Activated naive CD8-positive, alpha-beta T cell treated with anti-CD3 and anti-CD28 coated beads, Interleukin-2, amount 50 U/mL, for 24 hours (primary cell): ENCODE measurements at places on chromosomes 11 and 22.

DNA sequence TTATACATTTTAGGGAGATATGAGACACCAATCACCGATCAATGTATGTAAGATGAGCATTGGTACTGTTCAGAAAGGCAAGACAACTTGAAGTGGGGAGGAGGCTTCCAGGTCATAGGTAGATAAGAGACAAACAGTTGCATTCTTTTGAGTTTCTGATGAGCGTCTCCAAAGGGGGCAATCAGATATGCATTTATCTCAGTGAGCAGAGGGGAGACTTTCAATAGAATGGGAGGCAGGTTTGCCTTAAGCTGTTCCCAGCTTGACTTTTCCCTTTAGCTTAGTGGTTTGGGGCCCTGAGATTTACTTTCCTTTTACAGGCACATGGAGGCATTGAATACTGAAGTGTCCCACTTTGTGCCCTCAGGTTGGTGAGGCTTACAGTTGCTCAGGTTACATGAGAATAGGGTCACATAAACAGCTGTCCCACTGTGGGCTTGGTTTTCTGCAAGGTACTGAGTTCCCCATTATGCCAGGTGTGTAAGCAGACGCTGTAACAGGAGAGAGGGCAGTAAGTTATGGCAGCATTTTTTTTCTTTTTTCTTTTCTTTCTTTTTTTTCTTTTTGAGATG is 129.8 kb upstream of the SERPIND1 start:
- no peak for DNase-seq
- no peaks in the 10 kb centered on the region for H3K27me3 ChIP-seq
- H3K4me3 ChIP-seq = no peak overlapping the region
- H3K36me3 ChIP-seq = no peaks in the 10 kb centered on the region
- H3K4me1 ChIP-seq = no peaks in the 10 kb centered on the region
- H3K27ac ChIP-seq = no peak overlapping the region

DNA sequence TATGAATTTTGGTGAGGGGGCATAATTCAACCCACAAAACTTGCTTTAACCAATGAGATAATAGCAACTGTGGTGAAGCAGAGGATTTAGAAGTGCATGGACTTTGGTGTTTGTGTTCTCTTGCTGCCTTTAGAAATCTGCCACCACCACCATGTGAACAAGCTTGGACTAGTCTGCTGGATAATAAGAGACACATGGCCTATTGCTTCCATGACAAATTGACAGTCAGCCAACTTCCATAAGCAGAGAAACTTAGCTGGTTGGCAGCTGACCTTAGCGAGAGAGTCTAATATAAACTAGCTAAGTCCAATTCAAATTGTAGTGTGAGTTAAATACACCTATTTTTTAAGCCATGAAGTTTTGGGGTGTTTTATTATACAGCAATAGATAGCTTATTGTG is 482.1 kb upstream of the ANO5 start:
- no peak overlapping the region for H3K4me3 ChIP-seq
- no peak overlapping the region for H3K27ac ChIP-seq
- H3K27me3 ChIP-seq = no peaks in the 10 kb centered on the region
- DNase-seq = no peak
- H3K4me1 ChIP-seq = no peaks in the 10 kb centered on the region
- no peaks in the 10 kb centered on the region for H3K36me3 ChIP-seq

DNA sequence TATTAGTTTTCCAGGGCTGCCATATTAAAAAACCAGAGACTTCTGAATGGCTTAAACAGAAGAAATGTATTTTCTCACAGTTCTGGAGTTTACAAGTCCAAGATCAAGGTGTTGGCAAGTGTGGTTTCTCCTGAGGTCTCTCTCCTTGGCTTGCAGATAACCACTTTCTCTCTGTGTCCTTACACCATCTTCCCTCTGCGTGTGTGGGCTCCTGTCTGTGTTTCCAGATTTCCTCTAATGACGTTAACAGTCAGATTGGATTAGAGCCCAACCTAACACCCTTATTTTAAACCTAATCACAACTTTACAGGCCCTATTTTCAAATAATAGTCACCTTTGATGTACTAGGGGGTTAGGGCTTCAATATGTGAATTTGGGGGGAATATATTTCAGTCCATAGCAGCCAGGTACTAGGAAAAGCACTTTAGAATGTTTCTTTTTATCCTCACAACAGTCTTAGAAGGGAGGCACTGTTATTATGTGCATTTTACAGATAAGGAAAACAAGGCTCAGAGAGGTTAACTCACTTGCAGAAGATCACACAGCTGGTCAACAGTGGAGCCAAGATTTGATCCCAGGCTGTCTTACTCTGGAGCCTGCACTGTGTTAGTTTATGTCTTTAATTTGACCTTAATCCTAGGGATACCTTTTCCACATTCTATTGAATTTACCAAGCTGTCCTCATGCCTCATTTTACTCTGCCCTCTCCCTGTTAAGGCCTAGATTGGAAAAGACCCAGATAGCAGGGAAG is 116.4 kb upstream of the CRYBB3 start:
- H3K36me3 ChIP-seq = no peaks in the 10 kb centered on the region
- H3K4me1 ChIP-seq = peaks cover 58% of the 10 kb centered on the region
- no peak overlapping the region for H3K4me3 ChIP-seq
- H3K27ac ChIP-seq = no peak overlapping the region
- H3K27me3 ChIP-seq = no peaks in the 10 kb centered on the region

DNA sequence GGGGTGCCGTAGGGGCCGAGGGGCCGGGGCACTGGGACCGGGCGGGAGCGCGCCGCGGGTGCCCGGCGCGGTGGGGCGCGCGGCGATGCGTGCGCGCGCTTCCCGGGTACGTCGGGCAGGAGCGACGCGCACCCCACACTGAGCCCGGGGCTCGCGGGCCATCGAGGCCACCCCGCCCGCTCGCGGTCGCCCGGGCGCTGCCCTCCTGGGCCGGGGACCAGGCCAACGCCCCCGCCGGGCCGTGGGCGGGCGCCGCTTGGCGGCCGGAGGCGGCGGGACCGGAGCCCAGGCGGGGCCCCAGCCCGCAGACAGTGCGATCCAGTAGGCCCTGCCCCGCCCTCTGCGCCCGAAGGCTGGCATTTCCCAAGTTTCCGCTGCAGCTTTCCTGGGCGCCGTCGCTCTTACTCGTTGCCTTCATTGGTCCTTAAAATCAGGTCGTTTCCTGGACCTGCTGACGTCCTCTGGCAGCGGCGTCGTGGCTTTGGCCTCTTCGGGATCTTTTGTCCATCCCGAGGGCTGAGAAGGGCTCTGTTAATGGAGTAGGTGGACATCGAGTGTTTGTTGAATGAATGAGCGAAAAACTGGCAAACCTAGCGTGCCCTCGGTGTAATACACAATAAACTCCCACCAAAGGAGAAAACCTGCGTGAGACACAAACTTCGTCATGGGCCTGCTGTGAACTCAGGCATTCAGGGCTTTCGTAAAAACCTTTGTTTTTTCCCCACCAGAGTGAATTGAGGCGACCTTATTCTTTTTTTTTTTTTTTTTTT is 638 bp downstream of the PARVA start:
- no peaks in the 10 kb centered on the region for H3K36me3 ChIP-seq
- peak overlapping the region; percentile 59 for H3K4me3 ChIP-seq
- no peak overlapping the region for H3K27ac ChIP-seq
- no peak for DNase-seq
- peaks cover 28% of the 10 kb centered on the region for H3K27me3 ChIP-seq
- H3K4me1 ChIP-seq = peaks cover 6% of the 10 kb centered on the region

- H3K4me3 ChIP-seq = no peak overlapping the region
- DNase-seq = no peak
- peaks cover 16% of the 10 kb centered on the region for H3K27me3 ChIP-seq
- H3K4me1 ChIP-seq = no peaks in the 10 kb centered on the region
- H3K27ac ChIP-seq = no peak overlapping the region
Measured at GRCh38 chr11:107706531-107706930, 5.3 kb downstream of the SLN start.

GRCh38 chr11:108715239-108715638 is 50.4 kb downstream of the DDX10 start:
- H3K27ac ChIP-seq = no peak overlapping the region
- no peak overlapping the region for H3K4me3 ChIP-seq
- DNase-seq = no peak
- peaks cover 73% of the 10 kb centered on the region for H3K36me3 ChIP-seq
- peaks cover 15% of the 10 kb centered on the region for H3K4me1 ChIP-seq

DNA sequence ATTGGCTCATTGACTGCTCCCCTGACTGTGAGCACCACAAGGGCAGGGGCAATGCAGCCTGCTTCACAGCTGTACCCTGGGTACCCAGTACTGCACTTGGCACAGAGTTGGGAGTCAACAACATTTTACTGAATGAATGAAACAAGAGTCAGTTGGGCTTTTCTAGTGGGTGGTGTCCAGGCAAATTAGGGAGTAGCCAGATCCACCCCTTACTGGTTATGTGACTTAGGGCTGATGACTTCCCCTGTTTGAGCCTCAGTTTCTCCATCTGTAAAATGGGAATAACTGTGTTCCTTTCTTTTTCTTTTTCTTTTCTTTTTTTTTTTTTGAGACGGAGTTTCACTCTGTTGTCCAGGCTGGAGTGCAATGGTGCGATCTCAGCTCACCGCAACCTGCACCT is 23.1 kb downstream of the MIAT start:
- peaks cover 20% of the 10 kb centered on the region for H3K36me3 ChIP-seq
- no peak overlapping the region for H3K27ac ChIP-seq
- H3K27me3 ChIP-seq = no peaks in the 10 kb centered on the region
- H3K4me3 ChIP-seq = no peak overlapping the region

GRCh38 chr11:116811194-116811593 is 11.9 kb downstream of the APOA4 start:
- no peak overlapping the region for H3K27ac ChIP-seq
- H3K36me3 ChIP-seq = no peaks in the 10 kb centered on the region
- no peaks in the 10 kb centered on the region for H3K27me3 ChIP-seq
- H3K4me3 ChIP-seq = no peak overlapping the region
- DNase-seq = no peak

DNA sequence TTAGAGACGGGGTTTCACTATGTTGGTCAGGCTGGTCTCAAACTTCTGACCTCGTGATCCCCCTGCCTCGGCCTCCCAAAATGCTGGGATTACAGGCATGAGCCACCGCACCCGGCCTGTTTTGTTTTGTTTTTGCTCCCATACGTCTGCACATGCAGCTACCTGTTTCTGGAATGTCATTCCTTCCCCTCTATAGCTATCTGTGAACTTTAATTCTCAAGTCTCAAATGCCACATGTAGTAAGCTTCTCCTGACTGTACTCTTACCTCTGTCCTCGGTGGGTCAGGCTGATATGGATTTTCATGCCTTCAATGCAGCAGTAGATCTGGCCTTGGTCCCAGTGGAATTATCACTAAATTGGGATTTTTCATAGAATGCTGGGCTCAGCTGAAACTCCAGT is 12.4 kb upstream of the SWAP70 start:
- H3K4me3 ChIP-seq = no peak overlapping the region
- no peak for DNase-seq
- no peaks in the 10 kb centered on the region for H3K4me1 ChIP-seq
- no peak overlapping the region for H3K27ac ChIP-seq
- peaks cover 2% of the 10 kb centered on the region for H3K36me3 ChIP-seq
- peaks cover 2% of the 10 kb centered on the region for H3K27me3 ChIP-seq

- no peaks in the 10 kb centered on the region for H3K36me3 ChIP-seq
- H3K4me3 ChIP-seq = no peak overlapping the region
- DNase-seq = peak; percentile 6
- no peak overlapping the region for H3K27ac ChIP-seq
Measured at GRCh38 chr11:101860696-101861427, 53.9 kb upstream of the CEP126 start.

GRCh38 chr11:10674440-10674855 is 19.1 kb downstream of the IRAG1 start:
- H3K27ac ChIP-seq = no peak overlapping the region
- H3K27me3 ChIP-seq = peaks cover 45% of the 10 kb centered on the region
- no peak overlapping the region for H3K4me3 ChIP-seq
- H3K36me3 ChIP-seq = no peaks in the 10 kb centered on the region
- DNase-seq = no peak

- H3K4me1 ChIP-seq = no peaks in the 10 kb centered on the region
- peak; percentile 12 for DNase-seq
- peaks cover 10% of the 10 kb centered on the region for H3K27me3 ChIP-seq
- H3K27ac ChIP-seq = no peak within 1 kb of the TSS
- peak within 1 kb of the TSS; percentile 49 for H3K4me3 ChIP-seq
- H3K36me3 ChIP-seq = no peaks in the 10 kb centered on the region
Measured at GRCh38 chr22:36913427-36914389, at the start of gene CSF2RB. Gene CSF2RB, plus strand, starts transcription at chr22:36913628. Its CDS starts 8,580 bp downstream, at chr22:36922208.
